ENCODE measurements at places on chromosomes 12 and 14.

GRCh38 chr12:22533155-22533554 is 11.2 kb downstream of the C2CD5 start:
- DNase-seq, result no peak

GRCh38 chr12:111316671-111317070 is 52.2 kb downstream of the PHETA1 start:
- DNase-seq, result no peak

DNA sequence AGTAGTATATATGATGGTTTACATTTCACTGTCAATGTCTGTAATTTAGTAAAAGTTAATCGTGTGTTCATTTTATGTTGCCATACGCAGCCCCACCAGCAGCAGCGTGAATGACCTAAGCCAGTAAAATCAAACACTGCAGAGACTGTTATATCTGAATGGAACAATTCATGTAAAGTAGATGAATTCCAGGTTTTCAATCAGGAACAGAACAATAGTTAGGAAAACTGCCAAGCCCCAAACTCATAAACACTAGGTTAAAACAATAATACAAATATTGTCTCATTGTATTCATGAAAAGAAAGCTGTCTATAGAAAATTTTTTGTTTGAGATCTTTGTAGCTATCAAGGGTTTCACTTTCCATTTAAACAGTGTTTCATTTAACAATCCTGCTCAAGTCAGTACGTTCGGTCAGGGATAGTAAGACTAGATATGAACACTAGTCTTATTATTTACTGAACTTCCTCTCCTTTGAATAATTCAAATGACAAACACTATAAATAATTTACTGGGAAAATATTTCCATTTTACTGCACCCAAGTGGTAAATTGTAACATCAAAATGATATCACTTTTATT is 256.8 kb upstream of the FLRT2 start:
- DNase-seq, result no peak

- DNase-seq, result no peak
Observed at GRCh38 chr12:124501827-124502226, 65.6 kb downstream of the NCOR2 start.

All from iPS DF 6.9 (cell line).